ENCODE measurements at places on chromosomes 13 and 19. TPM values are rescaled to one million over a fixed set of nuclear protein-coding genes. Genes with fewer than 3 reads are reported as not detected.

DNA sequence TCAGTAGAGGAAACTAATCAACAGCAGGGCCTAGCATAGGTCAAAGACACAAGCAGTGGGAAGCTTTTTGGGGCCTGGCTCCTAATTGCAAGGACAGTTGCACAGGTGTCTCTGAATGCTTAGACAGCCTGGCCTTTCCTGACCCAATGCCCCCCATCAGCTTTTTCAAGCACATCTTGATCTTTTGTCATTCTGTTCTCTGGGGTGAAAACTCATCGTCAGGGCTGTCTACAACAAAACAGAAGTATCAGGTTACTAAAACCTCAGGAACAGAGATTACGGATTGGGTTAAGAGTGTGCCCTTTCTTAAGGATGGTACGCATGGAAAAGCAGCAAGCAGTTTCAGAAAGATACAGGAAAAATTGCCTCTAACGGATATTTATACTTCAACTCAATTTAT is 8.3 kb upstream of the ZNF254 start:
- no peak for DNase-seq

DNA sequence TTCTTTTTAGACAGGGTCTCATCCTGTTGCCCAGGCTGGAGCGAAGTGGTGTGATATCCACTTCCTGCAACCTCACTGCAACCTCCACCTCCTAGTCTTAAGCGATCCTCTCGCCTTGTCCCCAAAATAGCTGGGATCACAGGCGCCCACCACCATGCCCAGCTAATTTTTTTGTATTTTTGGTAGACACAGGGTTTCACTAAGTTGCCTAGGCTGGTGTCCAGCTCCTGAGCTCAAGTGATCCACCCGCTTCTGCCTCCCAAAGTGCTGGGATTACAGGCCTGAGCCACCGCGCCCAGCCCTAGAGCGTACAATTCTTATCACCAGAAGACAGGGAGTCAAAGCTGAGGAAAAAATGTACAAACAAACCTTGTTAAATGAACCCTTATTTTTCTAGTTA is 4.5 kb upstream of the ELOF1 start:
- DNase-seq = no peak

DNA sequence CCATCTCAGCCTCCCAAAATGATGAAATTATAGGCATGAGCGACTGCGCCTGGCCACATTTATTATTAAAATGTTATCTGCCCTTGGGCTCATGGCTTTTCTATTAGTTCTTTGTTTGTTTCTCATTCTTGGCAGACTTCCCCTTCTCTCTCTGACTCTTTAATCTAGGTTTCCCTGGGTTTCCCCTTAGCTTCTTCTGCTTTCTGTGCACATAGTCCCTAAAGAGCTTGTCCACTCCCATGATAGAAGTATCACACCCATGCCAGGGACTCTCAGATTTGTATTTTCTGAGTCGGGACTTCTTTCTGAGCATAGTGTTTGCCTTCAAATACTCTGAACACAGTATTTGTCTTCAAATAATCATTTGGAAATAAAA is 38.6 kb upstream of the ITM2B start:
- DNase-seq = no peak

TSEN34 gene
- total RNA-seq = 174 TPM

GRCh38 chr19:7368456-7368855 is 19.7 kb downstream of the ARHGEF18 start:
- no peak for DNase-seq

GRCh38 chr13:55199134-55199533 is 1941.6 kb upstream of the PRR20A start:
- DNase-seq = no peak

GRCh38 chr13:25715760-25716159 is 336.1 kb downstream of the SHISA2 start:
- no peak for DNase-seq

- DNase-seq = no peak
Observed at GRCh38 chr19:47509170-47509847, 5.6 kb downstream of the NAPA start.

DNA sequence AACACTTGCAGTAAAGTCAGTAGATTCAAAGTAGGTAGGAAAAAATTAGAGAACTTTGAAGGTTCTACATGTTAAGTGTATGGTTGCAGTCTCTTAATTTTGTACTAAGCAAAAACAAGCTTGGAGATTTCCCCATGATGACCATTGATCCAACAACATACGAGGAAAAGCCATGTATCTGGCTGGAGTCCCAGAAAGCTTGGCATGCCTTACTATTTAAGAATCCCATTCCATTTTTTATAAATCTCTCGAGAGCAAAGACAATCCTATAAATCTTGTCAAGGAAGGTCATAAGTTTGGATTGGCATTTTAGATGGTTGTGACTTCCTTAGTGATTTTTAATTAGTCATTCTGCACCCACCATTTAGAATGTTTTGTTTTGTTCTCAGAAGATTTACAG is 495.9 kb downstream of the GPC5 start:
- no peak for DNase-seq

DNA sequence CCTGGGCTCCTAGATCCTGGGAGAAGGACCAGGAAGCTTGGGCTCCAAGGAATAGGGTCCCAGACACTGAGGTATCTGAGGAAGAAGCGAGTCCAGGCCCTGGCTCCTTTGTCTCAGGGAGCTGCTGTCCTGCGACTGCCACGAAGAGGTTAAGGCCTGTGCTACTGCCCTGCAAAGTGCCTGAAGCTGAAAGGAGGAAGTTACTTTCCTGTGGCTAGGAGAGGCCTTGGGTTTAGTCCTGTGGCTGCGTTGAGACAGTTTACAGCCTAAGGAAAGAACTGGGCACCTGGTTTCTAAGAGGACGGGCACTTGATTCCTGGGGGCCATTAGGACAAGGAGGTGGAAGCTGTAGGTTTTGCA is 2.8 kb downstream of the MYADM start:
- DNase-seq = no peak

DNA sequence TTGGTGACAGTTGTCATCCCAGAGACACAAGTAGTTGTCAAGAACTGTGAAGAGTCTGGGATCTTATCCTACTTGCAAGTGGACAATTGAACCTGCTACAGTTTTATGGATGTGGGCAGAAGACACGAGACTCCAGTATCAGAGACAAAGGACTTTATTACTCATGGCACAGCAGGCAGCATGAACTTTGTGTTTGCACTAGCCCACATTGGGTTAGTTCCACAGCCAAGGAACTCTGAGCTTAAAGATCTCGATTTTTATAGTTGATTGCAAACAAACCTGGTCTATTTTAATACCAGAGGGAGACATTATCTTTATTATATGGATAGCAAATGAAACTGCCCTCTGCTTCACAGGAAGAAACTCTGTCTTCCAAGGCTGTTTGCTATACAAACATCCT is 16.0 kb upstream of the TPM4 start:
- DNase-seq = no peak

- DNase-seq = no peak
Observed at GRCh38 chr13:97125810-97126738, 96.1 kb upstream of the MBNL2 start.

- DNase-seq = no peak
Observed at GRCh38 chr13:40665126-40666044, 1.1 kb downstream of the FOXO1 start.

BICRA gene
- 2.1 TPM for total RNA-seq

- no peak for DNase-seq
Observed at GRCh38 chr13:91184244-91184926, 163.1 kb upstream of the MIR17HG start.

SLC27A5 gene
- 15.8 TPM for total RNA-seq

MAST3 gene
- 1.7 TPM for total RNA-seq

DNA sequence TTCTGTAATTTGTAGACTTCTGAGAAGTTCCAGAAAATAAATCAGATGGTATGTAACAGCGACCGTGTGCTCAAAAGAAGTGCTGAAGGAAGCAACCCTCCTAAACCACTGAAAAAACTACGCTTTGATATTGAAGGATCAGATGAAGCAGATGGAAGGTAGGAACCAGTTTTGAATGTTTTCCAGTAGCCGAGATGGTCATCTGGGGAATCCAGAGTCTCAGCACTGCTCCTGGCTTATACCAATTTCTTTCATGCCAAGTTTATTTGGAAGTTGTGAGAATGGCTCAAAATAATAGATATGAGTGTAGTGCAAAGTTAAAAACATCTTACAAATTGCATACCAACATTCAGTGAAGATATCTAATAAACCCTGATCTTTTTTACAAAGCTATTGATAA is 56.2 kb downstream of the RCBTB2 start:
- DNase-seq = no peak

DNA sequence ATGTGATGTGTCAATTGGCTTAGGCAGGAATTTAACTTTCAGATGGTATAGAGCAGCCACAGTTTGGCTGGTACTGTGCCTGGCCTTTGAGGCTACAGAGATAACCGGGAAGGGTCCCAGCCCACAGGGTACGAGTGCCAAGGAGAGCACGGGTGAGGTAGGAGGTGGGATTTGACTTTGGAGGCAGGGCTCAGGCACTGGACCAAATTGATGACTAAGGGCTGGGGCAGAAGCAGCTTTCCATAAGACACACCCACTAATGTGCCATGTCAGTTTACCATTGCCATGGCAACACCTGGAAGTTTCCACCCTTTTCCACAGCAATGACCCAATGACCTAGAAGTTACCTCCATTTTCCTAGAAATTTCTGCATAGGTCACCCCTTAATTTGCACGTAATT is 466.2 kb downstream of the TSHZ3 start:
- no peak for DNase-seq

- no peak for DNase-seq
Observed at GRCh38 chr13:110152351-110152750, 154.6 kb downstream of the COL4A1 start.

FFAR1 gene
- 0.06 TPM for total RNA-seq

CCDC169 gene
- total RNA-seq = 3.2 TPM

CALR3 gene
- total RNA-seq = not detected

All from epithelial cell of proximal tubule (primary cell).